H1 (cell line): ENCODE measurements at places on chromosomes 16 and 17. TPM values are rescaled to one million over a fixed set of nuclear protein-coding genes. Genes with fewer than 3 reads are reported as not detected.

SPN gene
- total RNA-seq, result 1.6 and 1.8 TPM in 2 replicates

C17orf67 gene
- total RNA-seq, result 1.9 and 2.2 TPM in 2 replicates

HS3ST6 gene
- total RNA-seq, result 0.39 TPM in 1 of 2 replicates, not detected in the other

GRCh38 chr16:17404941-17405689 lies 65.6 kb downstream of the XYLT1 start:
- no peak for DNase-seq

GRCh38 chr17:75601057-75601987 lies 13.7 kb downstream of the MYO15B start:
- DNase-seq, result peak; percentile 47

DNA sequence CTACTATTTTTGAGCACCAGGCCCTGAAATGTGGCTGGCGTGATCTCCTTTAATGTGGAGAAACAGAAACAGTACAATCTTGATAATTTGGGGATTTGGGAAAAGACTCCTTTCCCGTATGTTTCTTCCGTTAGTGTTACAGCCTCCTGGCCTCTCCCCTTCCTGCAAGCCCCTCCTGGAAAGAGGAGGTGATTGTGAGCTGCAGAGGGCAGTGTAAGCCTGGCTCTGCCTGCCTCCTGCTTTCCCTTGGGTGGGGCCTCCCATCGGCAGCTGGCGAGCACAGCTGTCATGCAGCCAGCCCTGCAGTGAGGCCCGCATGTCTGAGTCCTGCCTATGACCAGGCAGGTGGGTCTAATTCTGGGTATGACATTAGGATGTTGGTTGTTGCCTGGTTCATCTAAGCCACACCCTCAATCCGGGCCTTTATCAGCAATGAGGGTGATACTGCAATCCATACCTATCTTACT lies 48.7 kb upstream of the WSB1 start:
- peak; percentile 58 for DNase-seq

DNA sequence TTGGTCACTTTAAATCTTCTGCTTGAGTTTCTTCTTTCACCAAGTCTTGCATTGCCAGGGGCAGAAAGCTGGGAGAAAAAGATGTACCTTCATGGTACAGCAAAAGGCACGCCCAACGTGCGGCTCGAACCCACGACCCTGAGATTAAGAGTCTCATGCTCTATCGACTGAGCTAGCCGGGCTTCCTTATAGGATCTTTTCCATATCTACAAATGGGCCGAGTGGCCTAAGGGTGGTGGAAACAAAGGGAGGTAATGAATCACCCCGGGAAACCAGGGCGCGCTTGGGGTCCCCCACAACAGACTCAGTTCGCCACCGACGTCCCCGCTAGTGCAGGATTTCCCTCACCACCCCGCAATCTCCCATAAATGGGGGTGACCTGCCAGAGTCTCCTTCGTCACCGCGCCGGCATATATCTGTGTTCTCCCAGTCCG lies 7.5 kb upstream of the OR1F1 start:
- DNase-seq, result peak; percentile 95

DNA sequence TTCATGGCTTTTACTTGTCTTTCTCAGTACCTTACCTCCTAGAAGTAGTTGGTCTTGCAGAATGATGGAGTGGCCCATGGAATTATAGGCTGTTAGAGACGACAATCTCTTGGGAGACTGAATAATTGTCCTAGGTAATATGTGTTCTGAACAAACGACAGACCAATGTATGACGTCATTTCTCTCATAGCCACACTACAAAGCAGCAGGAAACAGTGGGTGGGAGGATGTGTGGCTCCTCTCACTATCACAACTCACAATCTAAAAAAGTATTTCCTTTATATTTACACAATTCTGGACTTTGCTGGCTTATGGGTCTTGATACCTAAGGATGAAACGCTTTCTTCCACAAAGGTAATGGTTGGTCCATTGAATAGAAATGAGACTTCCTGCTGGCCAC lies 183.9 kb downstream of the TOX3 start:
- DNase-seq, result no peak

DNA sequence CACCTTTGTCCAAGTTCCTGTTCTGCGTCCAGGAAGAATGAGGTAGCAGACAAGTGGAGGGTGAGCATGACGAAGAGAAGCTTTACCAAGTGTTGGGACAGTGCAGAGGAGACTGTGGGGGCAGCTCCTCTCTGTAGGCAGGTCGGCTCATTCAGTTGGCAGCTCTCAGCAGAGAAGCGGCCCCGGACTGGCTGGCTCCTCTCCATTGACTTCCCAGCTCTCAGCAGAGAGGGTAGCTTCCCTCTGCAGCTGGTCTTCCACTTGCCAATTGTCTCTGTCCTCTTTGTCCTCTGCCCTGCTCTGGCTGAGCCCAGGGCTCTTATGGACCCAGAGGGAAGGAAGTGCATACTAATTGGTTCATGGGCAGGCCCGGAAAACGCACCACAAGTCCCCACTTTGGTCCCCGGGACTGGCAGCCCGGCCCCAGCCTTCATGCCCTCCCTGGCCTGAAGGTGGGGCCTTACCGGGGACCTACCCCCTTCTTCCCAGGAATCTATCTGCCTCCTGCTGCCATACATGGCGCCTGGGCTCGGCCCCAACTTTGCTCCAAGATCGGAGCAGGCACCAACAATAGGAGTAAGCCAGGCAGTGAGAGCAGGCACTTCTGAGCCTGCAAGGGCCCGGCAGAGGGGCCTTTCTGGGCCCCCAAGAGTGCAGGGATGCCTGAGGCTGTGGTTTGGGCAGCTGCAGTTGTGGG lies 10.1 kb downstream of the KCTD5 start:
- DNase-seq, result no peak

DNA sequence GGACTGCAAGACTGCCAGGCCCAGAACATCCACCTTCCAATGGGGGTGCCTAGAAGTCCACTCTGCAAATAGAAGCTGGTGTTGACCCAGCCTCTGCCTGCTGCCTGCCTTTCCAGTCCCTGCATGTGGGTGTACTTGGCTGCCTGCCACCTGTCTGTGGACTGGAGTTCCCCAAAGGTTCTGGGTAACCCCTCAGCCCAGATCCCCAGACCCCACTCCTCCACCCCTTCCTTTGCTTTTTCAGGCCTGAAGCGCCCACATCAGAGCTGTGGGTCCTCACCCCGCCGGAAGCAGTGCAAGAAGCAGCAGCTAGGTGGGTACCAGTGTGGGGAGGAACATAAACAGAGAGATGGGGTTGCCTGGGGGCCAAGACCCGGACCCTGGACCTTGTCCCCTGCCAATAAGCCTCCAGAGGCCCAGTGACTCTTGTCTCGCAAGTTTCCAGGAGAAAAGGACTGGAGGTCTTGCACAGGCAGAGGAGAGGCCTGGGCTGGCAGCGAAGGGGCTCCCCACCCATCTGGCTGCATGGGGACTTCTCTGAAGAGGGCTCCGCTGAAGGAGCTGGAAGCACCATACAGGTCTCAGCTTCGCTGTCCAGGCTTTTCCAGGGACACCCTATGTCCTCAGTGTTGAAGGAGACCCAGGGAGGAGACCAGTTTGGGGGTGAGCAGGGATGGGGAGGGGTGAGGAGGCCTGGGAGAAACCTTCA lies 34.3 kb downstream of the NLRC5 start:
- DNase-seq, result no peak

DNA sequence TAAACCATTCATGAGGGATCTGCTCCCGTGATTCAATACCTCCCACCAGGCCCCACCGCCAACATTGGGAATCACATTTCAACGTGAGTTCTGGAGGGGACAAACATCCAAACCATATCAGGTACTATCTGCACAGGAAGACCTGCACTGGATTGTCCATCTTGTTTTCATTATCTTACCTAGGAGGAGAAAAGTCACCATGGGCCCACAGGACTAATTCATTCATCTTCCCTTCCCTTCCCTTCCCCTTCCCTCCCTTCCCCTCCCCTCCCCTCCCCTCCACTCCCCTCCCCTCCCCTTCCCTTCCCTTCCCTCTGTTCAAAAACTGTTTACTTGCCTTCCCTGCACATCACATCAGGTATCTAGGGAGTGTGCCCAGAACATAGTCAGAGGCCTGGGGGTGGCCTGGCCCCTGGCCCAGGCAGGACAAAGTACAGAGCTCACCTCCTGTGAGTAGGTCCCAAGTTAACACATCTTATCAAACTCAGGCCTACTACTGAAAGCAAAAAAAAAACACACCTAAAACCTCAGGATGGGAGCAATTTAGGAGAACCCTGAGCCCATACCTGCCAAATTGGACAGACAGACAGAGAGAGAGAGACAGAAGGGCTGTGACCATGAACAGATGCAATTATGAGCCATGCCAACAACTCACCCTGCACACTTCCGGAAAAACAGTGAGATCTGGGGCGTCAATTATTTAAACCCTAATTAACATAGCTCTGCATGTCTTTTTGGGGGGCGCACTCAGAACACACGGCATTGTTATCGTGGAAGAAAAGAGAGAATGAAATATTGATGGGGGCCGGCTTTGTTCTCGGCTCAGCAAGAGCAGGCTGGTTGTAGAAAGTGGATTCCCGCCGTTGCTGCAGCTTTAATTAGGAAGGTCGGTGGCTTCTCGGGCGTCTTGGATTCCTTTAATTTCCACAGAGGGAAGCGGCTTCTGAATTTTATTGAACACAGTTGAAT lies 151.2 kb downstream of the IRX5 start:
- no peak for DNase-seq

GRCh38 chr17:27315322-27315721 lies 21.4 kb downstream of the WSB1 start:
- DNase-seq, result no peak

GRCh38 chr17:56761387-56761786 lies 72.3 kb downstream of the C17orf67 start:
- DNase-seq, result no peak
